ENCODE measurements at places on chromosomes 3 and 15.
A peak's percentile ranks its signal among the peaks of the same experiment; 100 is the strongest.

DNA sequence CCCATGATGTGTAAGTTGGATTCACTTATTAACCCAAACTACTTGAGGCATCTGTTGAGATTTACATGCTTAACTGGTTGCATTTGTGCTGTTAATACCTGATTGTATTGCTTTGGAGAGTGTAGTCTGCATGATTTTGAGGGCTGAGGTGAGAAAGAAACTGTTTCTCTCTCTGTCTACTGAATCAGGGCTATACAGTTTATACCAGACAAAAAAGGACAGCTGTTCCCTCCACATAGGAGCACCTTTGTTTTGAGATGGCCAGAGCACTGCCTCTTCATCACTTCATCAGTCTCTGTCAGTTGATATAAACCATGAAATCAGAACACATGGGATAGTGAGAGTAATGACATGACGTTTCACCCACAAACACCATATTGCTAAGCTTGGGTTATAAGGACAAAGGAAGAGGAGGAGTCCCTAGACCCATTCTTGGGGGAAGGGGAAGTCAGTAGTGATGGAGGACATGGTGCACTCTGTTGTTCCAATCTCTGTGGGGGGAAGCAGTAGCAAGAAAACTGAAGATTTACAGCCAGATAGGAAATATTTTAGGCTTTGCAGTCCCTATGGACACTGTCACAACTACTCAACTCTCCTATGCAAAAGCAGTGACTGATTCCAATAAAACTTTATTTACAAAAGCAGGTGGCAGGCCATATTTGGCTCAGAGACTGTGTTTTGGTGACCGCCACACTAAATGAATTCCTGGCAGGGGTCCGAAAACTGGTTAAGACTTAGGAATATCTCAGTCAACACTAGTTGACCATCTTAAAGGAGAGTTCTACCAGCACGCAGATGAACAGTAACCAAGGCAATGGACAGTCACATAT is 123.9 kb upstream of the NR2E3 start:
- DNase-seq = no peak

DNA sequence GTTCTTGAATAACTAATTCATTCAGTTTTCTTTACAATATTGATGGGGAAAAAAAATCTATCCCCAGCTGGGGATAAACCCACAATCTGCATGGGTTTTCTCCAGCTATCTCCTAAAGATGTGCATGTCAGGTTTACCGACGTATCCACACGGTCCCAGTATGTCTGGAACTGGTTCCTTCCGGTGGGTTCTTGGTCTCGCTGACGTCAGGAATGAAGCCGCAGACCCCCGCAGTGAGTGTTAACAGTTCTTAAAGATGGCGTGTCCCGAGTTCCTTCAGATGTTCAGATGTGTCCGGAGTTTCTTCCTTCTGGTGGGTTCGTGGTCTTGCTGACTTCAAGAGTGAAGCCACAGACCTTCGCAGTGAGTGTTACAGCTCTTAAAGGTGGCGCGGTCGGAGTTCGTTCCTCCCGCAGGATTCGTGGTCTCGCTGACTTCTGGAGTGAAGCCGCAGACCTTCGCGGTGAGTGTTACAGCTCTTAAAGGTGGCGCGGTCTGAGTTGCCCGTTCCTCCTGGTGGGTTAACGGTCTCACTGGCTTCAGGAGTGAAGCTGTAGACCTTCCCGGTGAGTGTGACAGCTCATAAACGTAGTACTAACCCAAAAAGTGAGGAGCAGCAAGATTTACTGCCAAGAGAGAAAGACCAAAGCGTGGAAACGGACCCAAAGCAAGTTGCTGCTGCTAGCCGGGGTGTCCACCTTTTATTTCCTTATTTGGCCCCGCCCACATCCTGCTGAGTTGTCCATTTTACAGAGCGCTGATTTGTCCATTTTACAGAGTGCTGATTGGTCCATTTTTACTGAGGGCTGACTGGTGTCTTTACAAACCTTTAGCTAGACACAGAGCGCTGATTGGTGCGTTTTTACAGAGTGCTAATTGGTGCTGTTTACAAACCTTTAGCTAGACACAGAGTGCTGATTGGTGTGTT is 195.1 kb upstream of the NR2F2 start:
- DNase-seq = no peak

- DNase-seq = no peak
Observed at GRCh38 chr15:90097475-90097874, 4.8 kb downstream of the IDH2 start.

GRCh38 chr3:126166009-126166408 is 14.4 kb downstream of the ALDH1L1 start:
- no peak for DNase-seq

GRCh38 chr15:33941279-33942063 is 26.8 kb upstream of the CHRM5 start:
- no peak for DNase-seq

- peak; percentile 83 for DNase-seq
Observed at GRCh38 chr3:52498137-52499054, 3.3 kb downstream of the STAB1 start.

All from AG10803 (cell line).